ENCODE measurements at places on chromosomes 12 and 14.
A peak's percentile ranks its signal among the peaks of the same experiment; 100 is the strongest.

GRCh38 chr14:60622917-60623257, 26.4 kb downstream of the SIX1 start:
- no peak for ATAC-seq

- peak; percentile 83 for ATAC-seq
These were observed 411.9 kb downstream of the FUT8 start for GRCh38 chr14:65824285-65824977.

GRCh38 chr14:30888480-30889243, 14.3 kb downstream of the COCH start:
- no peak for ATAC-seq

DNA sequence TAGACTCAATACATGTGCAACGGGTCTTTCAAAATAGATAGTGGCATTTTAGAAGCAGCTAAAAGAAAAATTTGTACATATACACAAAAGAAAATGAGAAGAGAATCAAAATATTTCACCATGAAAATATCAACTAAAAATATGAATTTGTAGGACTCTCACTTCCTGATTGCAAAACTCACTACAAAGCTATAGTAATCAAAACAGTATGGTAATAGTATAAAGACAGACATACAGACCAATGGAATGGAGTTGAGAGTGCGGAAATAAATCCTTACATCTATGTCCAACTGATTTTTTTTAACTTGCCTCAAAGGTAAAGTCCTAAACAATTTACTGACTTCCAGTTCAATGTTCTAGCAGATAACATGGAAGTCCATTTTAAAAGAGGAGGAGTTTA, 13.1 kb downstream of the C2CD5 start:
- no peak for ATAC-seq

DNA sequence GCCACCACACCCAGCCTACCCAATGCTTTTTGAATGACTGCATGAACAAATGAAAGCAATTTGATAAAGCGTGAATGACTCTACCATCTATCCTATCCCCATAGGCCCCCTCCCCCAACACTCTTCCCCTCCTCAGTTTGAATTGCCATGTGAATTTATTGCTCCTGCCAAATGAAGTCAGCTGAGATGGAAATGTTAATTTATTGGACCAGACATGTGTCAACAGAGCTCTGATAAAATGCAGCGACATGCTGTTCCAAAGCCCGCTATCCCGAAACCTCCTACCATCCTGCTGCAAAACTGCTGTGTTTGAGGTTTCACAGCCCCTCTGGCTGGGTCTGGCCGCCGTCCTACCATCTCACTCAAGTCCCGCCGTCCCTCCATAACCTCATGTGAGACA, 360.5 kb downstream of the CACNA1C start:
- ATAC-seq = no peak

- no peak for ATAC-seq
These were observed 452.3 kb downstream of the ADAMTS20 start for GRCh38 chr12:43099691-43100163.

GRCh38 chr12:89417246-89417977, 65.1 kb upstream of the DUSP6 start:
- peak; percentile 58 for ATAC-seq

GRCh38 chr12:5581616-5582015, 149.7 kb downstream of the NTF3 start:
- no peak for ATAC-seq

DNA sequence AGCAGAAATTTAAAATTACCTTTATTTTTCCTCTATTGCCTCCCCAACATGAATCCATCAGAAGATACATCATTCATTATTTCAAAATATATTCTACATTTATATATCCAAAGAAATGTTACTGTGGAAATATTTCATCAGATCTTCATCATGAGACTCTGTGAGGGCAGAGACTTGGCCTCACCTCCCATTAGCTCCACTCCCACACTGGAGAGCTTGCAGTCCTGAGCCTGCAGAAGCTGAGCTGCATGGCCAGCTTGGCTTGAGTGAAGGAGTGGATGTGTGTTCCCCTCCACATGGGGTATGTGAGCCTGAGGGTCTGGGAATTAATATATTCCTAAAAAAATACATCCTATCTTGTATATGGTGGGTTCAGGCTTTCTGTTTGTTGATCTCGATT, 961.9 kb downstream of the TMEM121 start:
- ATAC-seq = no peak

DNA sequence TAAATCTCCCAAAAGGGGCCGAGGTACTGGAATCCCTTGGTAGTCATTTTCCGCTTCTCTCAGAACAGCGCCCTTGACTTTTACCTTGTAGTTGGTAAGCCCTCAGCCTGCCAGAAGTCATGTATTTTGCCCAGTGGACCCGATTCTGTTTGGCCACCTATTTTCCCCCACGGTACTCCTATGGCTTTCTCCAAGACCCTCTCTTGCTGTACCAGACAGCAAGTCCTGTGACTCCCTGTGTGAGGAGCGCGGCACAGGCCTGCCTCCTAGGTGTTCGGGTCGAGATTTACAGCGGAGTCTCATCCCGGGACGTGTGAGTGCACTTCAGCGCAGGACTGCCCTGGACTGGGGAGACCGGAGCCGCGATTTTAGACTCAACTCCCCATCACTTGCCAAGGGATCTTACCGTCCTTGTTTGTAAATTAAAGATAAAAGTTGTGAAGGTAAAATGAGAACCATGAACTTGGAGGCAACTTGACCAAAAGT, 1.1 kb upstream of the MBD6 start:
- ATAC-seq = no peak

DNA sequence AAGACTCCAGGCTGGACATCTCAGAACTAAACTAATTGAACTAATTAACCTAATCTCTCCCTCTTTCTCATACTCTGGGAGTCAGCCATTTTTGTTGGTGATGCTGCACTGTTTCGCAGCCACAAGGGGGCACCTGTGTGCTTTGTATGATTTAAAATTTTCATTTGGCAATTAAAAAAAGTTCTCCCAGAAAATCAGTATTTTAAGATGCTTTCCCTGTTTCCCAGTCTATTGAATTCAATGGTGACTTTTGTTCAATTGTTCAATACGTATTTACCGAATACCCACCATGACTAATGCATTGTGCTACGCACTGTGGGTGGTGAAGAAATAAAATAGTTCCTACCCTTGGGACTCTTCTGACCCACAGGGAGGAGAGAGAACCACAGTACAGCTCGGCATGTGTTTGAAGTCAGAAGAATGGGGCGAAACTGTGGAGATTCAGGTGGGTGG, 63.7 kb downstream of the ZNF664 start:
- peak; percentile 65 for ATAC-seq

GRCh38 chr12:4866299-4866698, 43.4 kb upstream of the KCNA1 start:
- ATAC-seq = no peak

- no peak for ATAC-seq
These were observed 502 bp downstream of the MPHOSPH9 start for GRCh38 chr12:123232472-123232806.

DNA sequence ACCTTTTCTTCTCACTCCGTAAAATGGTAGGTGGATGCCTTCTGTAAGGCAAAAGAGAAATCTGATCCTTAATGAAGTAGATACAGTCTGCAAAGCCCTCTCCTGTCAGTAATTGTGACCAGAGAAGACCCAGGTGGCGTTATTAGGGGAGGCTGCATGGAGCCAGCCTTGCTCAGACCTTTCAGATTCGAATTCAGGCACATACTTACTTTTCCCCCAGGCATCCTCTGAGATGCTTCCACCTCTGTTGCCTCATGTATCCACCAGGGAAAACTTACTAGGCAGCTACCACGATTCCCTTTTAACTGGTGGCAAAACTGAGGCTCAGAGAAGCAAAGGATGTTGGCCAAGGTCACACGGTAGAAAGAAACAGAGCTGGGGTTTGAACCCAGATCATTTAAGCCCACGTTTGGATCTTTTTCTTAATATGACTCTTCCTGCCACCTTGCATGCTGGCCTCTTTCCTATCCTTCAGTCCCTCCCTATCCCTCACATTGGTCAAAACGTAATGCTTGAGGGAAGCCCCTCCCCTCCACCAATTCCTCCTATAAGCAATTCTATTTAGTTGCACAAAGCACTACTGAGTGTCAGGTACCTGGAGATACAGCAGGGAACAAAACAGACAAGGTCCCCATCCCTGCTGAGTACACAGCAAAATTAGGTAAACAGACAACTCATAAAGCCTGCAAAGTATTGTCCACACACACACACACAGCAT, 179.4 kb downstream of the KSR2 start:
- no peak for ATAC-seq

- ATAC-seq = no peak
These were observed 48.5 kb downstream of the SVOP start for GRCh38 chr12:108972358-108972757.

DNA sequence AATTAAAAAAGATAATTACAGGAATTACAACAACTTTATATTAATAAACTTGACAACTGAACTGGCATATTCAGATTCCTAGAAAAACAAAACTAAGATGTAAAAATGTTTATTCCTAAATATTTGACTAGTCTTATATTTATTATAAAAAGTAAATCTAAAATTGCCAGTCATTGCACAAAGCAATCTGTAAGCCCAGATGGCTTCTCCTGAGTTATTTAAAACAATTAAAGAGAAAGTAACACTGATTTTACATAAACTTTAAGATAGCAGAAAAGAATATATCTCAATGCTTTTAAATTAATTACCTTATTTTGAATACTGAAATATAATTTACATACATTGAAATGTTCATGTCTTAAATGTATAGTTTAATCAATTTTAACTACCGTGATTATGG, 434.1 kb upstream of the RPL10L start:
- ATAC-seq = no peak

DNA sequence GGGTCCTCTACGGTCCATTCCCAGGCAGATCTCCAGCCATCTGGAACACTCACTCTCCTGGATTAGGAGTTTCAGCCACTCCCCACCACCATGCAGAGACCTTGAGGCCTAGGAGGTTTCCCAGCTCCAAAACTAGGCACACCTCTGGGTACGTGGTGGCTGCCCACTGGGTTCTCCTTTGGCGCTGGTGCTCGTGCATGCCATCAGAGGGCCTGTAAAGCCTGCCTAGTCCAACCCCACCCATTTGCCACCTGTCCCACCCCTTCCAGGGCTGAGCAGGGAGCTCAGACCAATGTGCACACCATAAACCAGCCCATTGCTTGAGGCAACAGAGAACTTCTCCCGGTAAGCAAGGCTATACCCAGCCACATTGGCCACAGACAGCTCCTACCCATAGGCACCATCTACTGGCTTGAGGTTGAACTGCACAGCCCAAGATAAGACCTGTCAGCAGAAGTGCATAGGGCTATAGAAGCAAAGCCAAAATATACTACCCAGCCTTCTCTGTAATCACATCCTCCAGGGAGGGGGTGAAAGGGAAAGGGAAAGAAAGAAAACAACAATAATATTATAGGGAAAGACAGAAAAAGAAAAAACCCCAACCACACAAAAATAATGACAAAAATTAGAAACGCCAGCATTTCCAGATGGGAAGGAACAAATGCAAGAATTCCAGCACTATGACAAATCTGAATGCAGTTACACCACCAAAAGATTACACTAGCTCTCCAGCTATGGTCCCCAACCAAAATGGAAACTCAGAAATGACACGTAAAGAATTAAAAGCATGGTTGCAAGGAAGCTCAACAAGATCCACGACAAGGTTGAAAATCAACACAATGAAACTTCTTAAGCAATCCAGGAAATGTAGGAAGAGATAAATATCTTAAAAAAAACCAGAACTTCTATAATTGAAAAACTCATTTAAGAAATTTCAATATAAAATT, 111.9 kb upstream of the CCDC175 start:
- ATAC-seq = peak; percentile 91

GRCh38 chr12:31850268-31850667, 108.9 kb upstream of the RESF1 start:
- ATAC-seq = no peak

GRCh38 chr12:128817111-128818015, 6.4 kb downstream of the SLC15A4 start:
- no peak for ATAC-seq

- ATAC-seq = no peak
These were observed 226.2 kb downstream of the ADAMTS20 start for GRCh38 chr12:43325786-43326185.

- no peak for ATAC-seq
These were observed 131.1 kb downstream of the ETV6 start for GRCh38 chr12:11780521-11781101.
